ENCODE measurements at places on chromosomes 13 and 19.

DNA sequence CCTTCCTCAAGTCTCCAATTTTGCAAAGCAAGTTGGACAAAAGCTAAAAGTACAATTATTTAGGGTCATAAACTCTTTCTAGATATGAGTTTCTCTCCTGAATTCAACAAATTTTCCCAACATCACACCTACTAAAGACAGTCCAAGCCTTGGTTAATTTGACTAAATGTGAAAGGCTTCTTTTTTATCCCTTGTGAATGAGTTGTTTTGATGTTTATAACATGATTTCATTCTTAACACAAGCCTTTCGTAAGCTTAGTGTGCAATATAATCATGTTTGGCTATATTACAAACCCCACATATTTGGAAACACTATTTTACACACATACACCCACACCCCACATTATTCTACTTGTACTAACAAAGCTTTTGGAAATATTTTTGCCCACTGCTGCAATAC, 57.3 kb downstream of the ZC3H13 start:
- no peak for DNase-seq

DNA sequence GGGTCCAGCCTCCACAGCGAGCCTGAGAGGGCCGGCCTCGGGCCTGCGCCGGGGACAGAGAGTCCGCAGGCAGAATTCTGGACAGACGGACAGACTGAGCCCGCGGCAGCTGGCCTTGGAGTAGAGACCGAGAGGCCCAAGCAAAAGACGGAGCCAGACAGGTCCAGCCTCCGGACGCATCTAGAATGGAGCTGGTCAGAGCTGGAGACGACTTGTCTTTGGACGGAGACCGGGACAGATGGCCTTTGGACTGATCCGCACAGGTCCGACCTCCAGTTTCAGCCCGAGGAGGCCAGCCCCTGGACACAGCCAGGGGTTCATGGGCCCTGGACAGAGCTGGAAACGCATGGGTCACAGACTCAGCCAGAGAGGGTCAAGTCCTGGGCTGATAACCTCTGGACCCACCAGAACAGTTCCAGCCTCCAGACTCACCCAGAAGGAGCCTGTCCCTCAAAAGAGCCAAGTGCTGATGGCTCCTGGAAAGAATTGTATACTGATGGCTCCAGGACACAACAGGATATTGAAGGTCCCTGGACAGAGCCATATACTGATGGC, 490 bp downstream of the ITPKC start:
- no peak for DNase-seq

- no peak for DNase-seq
Measured at GRCh38 chr13:113749967-113750366, 9.1 kb upstream of the TMEM255B start.

DNA sequence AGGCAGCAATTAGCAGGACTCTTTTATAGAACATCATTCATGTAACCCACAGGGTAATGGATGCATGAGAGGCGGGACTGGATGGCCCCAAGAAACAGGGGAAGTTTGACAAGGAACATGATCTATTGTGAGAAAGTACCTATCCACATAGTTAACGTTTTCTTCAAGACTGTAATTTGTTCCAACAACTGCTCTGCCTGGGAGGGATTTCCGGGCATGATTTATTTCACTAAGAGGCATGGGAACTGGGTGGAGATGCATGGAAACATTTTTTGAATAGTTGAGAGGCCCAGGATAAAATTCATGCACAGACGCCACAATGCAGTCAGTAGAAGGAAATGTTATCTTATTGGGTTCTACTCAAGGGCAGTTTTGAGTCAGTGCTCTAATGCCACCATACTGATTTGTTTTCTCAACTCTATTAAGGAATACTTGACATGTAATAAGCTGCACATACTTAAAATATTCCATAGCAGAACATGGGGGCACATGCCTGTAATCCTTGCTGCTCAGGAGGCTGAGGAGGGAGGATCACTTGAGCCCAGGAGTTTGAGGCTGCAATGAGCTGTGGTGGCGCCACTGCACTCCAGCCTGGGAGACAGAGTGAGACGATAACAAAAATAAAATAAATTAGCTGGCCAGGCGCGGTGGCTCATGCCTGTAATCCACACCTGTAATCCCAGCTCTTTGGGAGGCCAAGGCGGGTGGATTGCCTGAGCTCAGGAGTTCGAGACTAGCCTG, 9.9 kb upstream of the ATG4D start:
- no peak for DNase-seq

DNA sequence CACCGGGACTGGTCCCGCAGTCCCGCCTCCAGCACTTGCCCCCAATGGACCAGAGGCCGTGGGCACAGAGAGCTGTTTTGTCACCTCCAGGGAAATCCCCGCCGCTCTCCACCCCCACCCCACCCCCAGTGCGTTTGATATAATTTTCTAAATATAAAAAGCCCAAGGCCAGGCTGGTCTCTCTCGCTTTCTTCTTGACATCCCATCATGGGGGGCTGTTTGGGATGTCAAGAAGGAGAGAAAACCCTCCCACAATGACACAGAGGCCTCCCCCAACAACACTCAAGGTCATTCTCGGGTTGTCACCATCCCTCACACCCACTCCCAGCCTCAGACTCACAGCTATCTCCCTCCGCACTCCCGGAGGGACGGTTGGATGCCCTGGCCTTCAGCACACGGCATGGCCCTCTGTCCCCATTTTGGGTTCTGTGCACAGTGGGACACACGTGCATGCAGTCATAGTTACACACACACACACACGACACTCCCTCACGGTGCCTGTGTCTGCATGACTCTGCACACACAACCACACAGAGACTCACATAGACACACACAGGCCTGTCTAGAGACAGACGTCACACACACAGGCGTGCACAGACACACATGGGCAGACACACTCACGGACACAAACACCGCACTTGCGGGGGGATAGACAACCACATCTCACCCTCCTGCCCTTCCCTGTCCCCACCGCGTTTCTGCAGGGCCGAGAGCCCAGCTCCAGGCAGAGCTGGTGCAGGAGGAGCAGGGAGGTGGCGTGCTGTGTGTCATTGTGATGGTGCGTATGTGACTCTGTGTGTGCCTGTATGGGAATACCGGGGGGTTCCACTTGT, 4.8 kb upstream of the NFIC start:
- DNase-seq: no peak

GRCh38 chr13:110907951-110908898, 6.6 kb downstream of the ANKRD10 start:
- no peak for DNase-seq

DNA sequence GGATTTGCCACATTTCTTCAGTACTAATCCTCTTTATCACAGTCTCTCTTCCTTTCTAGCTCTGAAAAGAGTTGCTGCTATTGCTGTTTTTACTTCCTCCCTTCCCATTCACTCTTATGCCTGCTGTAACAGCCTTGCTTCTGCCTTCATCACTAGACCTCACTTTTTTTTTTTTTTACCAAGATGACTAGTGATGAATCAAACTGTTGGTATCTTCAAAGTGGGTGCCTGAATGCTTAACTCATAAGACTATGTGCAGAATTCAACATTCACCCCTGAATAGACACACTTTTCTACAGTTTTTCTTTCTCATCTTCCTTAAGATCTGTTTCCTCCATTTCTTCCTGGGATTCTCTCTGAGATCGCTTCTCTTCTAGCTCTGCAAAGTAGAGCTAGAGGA, 217.2 kb upstream of the HTR2A start:
- DNase-seq: no peak

Data from stimulated activated CD8-positive, alpha-beta memory T cell treated with anti-CD3 and anti-CD28 coated beads, Interleukin-15, amount 100 ng/mL, for 1 hour (primary cell).